ENCODE measurements at places on chromosomes 5 and 9.

DNA sequence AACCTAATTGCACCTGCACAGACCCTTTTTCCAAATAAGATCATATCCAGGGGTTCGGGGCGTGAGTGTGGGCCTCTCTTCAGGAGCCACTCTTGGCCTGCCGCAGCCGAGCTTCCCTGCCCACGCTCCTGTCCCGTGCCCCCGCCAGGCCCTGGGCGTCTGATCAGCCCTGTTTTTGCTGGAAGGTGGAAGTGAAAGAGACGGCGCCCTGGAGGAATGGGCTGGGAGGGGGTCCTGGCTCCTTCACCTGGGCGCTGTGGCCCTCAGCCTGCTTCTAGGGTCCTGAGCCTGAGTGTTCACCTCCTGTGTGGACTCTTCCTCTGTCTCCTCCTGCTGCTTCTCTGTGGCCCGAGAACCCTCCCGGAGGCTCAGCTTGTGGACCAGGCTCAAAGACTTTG, 11.2 kb upstream of the COL5A1 start:
- no peak for DNase-seq

DNA sequence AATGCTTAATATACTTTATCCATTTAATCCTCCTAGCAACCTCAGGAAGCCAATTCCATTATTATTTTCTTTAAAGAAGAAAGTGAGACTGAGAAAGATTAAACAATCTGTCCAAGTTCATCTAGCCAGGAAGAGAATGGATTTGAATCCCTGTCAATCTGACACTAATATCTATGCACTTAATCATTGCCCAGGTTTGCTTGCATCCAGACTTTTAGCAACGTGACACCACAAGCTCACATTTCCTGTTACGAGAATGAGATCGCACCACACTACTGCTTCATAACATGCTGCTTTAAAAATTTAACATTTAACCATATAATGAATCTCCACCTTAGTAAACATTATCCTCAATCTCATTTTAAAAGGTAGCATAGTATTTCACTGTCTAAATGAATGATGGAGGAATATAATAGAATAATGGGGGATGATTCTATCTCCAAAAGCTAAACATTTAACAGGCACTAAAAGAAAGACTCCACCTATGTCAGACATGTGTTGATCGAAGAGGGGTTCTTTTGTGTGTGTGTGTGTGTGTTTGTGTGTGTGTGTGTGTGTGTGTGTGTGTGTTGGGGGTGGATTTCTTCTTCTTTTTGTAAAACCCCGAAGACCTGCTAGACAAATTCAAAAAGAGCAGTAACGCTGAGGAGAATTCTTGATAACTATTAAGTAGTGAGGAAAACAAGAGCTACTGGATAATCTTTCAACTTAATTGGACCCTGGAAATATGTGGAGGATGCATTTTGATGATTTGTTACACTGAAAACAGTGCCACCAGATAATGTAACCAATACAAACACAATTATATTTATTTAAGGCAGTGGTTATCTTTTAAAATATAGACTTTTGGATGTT, 138.7 kb upstream of the NR3C1 start:
- peak; percentile 83 for DNase-seq

DNA sequence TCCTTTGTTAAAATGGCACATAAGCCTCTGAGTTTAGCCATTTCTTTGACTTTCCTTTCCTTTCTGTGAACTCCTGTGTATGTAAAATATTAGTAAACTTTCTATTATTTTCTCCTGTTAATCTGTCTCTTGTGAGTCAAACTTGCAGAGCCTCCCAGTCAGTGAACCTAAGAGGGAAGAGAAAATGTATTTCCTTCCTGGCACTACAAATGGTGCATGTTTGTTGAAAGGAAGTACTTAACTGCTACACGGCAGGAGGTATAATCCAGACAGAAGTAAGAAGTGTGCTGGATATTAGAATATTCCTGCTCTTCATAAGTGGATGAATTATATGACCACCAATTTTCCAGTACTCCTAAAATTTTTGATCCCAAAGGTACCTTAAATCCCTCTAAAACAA, 23.0 kb downstream of the CTSL start:
- DNase-seq, result no peak

GRCh38 chr9:26326563-26326962, 566.0 kb downstream of the CAAP1 start:
- DNase-seq, result peak; percentile 75

GRCh38 chr9:124353811-124354274, 61.4 kb downstream of the PSMB7 start:
- peak; percentile 21 for DNase-seq

All from epithelial cell of esophagus (primary cell).